ENCODE measurements at places on chromosomes 6 and 20.

GRCh38 chr20:35319192-35319870, 27.1 kb upstream of the FAM83C start:
- no peak for DNase-seq

GRCh38 chr20:46543959-46544358, 6.5 kb downstream of the OCSTAMP start:
- DNase-seq: no peak

- DNase-seq: no peak
Observed at GRCh38 chr6:108452711-108453195, 108.0 kb upstream of the FOXO3 start.

GRCh38 chr6:113185299-113185698, 671.8 kb upstream of the MARCKS start:
- DNase-seq: no peak

- no peak for DNase-seq
Observed at GRCh38 chr6:48818052-48818412, 645.0 kb downstream of the MMUT start.

- no peak for DNase-seq
Observed at GRCh38 chr6:43776799-43777776, 7.1 kb downstream of the VEGFA start.

DNA sequence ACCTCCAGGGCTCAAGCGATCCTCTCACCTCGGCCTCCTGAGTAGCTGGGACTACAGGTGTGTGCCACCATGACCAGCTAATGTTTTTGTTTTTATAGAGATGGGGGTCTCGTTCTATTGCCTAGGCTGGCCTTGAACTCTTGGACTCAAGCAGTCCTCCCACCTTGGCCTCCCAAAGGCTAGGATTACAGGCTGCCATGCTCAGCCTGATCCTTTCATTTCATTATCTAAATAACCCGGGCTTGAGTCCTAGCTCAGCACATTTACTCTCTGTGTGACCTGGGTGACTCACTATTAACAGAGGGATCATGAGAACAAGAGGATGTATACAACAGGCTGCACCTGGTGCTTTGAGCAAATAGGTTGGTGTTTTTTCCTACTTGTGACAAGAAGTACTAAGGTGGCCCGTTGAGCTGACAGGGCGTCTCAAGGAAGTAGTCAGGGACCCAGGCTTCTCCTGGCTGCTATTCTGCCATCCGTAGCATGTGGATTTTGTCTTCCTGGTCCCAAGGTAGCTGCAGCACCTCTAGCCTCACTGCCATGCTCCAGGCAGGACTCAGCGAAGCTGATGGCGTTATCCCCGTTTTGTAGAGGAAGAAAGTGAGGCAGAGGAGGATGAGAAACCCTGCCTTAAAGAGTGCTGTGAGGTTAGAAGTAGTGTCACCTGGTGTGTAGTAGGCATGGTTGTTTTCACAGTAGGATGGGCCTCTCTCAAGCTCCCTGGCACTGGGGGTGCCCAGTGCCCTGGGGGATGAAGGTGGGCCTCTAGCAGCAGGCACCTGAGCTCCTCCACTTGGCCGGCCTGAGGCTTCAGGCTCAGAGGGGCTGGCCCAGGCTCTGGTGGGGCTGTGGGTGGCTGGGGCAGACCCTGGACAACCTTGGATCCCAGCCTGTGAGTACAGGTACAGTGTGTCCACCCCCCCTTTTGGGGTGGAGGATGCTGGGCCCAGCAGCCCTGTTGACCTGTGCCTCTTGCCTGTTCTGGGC, 62.4 kb downstream of the ADNP start:
- DNase-seq: no peak

DNA sequence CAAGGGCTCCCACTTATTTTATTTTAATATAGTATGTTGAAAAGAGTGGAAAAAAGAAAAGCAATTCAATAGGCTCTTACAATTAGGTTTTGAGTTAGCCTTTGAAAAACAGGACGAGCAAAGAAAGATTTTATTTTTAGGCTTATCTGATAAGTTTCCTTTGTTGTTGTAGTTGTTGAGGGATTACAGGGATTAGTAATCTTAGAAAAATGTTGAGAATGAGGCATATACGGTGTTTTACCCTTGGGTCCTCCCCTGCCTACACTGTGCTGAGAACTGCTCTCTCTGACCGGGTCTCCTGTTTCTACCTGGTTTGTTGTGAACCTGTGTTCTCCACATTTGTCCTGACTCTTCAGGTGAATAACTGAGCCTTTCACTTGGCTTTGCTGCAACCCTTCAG, 16.7 kb downstream of the TRAPPC3L start:
- no peak for DNase-seq

- DNase-seq: no peak
Observed at GRCh38 chr6:163605385-163606097, 191.0 kb downstream of the QKI start.

DNA sequence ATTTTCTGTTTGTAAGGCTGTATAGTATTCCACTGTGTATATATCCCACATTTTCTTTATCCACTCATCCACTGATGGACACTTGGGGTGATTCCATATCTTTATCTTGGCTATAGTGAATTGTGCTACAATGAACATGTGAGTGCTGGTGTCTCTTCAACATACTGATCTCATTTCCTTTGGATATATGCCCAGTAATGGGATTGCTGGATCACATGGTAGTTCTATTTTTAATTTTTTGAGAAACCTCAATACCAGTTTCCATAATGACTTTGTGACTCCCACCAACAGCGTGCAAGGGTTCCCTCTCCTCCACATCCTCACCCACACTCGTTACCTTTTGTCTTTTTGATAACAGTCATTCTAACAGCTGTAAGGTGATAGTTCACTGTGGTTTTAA, 166.0 kb downstream of the ARHGAP18 start:
- DNase-seq: no peak

DNA sequence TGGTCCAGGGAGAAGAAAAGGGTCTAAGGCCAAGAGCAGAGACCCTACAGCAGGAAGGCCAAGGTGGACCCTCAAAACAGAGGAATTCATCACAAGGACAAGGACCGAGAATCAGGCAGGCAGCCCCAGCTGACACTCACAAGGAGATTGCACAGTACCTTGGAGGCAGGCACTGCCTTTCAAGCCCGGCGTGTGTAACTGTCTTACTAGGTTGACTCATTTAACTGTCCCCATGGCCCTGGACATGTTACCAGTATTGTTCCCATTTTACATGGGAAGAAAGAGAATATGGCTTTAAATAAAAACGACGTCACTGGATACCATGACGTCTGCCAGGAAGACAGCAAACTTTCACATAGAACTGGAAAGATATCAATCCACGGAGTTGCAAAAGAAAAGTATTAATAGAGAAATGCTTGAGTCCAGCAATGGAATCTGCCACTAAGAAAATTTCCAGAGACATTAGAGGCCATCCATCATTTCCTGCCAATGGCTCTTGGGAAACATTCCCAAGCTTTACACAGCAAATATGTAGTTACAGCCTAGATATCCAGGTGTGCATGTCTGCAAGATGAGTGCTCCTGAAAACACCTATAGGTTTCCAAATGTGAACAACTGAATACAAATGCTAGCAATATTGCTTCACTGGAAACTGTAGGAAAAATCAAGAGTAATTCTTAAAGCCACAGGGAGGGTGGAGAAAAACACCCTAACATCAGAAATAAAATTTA, 111.5 kb upstream of the RPS6KA2 start:
- no peak for DNase-seq

DNA sequence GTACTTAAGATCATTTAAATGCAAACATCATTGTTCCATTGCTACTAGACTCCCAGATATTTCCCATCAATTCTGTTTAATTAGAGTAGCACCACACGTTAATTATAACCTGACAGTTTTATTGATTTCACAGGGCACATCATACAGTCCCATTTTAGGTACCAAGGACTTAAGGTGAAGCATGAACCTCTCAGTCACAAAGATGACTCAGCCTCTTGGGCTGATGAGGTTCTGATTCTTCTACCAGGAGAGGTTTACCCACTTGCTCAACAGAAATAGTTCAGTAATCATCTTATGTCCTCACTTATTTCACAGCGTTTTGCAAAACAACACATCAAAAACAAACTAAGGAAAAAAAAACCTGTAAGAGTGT, 98.5 kb downstream of the HIVEP2 start:
- no peak for DNase-seq

GRCh38 chr6:1622220-1622850, 12.6 kb downstream of the FOXC1 start:
- no peak for DNase-seq

GRCh38 chr6:82385102-82385501, 21.5 kb downstream of the TPBG start:
- DNase-seq: no peak

GRCh38 chr6:47187893-47188587, 121.7 kb downstream of the TNFRSF21 start:
- no peak for DNase-seq

GRCh38 chr6:113306552-113307145, 550.5 kb upstream of the MARCKS start:
- peak; percentile 0 for DNase-seq

GRCh38 chr6:150001295-150002008, 23.9 kb downstream of the RAET1L start:
- DNase-seq: no peak

GRCh38 chr20:56348305-56348693, 10.5 kb upstream of the FAM210B start:
- DNase-seq: no peak

- no peak for DNase-seq
Observed at GRCh38 chr6:69349771-69350170, 447.0 kb downstream of the LMBRD1 start.

- DNase-seq: no peak
Observed at GRCh38 chr6:45892696-45893245, 122.9 kb downstream of the CLIC5 start.

- DNase-seq: no peak
Observed at GRCh38 chr20:39214828-39215227, 252.7 kb downstream of the DHX35 start.

DNA sequence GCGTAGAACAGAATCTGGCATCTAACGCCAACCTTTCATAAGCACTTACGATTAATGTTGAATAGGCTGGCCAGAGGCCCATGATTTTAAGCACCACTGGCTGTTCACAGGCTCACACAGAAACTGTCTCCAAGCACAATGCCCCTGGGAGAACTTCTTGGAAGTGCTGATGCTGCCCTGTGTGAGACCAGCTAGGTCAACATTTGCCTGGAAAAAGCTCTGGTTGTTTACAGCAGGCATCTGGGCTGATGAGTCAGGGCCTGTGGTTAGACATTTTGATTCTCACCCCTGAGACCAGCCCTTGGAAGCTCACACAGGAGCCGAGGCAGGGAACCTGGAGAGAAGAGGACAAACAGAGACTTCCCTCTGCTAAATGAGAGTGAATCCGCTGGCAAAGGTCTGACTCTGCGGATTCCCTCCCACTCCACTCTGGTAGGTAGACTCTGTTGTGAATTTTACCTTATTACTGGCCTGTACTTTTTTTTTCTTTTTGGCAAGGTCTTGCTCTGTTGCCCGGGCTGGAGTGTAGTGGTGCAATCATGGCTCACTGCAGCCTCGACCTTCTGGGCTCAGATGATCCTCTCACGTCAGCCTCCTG, 6.8 kb upstream of the SULF2 start:
- DNase-seq: no peak

GRCh38 chr6:88380083-88380482, 213.9 kb upstream of the CNR1 start:
- no peak for DNase-seq

Measured in stimulated activated CD8-positive, alpha-beta memory T cell treated with anti-CD3 and anti-CD28 coated beads, Interleukin-4, amount 100 ng/mL, for 4 hours (primary cell).